H1 (cell line): ENCODE measurements at places on chromosomes 1 and 21. TPM values are rescaled to one million over a fixed set of nuclear protein-coding genes. Genes with fewer than 3 reads are reported as not detected.

Gene MLLT11
- 18.1 and 19.2 TPM in 2 replicates for total RNA-seq

Gene ATP6V1G3
- total RNA-seq: not detected in 2 replicates

Gene AMY2A
- total RNA-seq: not detected in 2 replicates

Gene TXLNA
- 45.4 and 46.9 TPM in 2 replicates for total RNA-seq

Gene C4BPB
- total RNA-seq: not detected in 2 replicates

Gene SYDE2
- total RNA-seq: 12.7 and 14.6 TPM in 2 replicates

Gene ASCL5
- 0.41 and 0.44 TPM in 2 replicates for total RNA-seq

Gene DMBX1
- 0.30 TPM in 1 of 2 replicates, not detected in the other for total RNA-seq

Gene PDC
- not detected in 2 replicates for total RNA-seq

Gene MARK1
- total RNA-seq: 20.5 and 21.2 TPM in 2 replicates

Gene OR2M2
- total RNA-seq: not detected in 2 replicates

Gene FOXD3
- 33.7 and 35.8 TPM in 2 replicates for total RNA-seq

DNA sequence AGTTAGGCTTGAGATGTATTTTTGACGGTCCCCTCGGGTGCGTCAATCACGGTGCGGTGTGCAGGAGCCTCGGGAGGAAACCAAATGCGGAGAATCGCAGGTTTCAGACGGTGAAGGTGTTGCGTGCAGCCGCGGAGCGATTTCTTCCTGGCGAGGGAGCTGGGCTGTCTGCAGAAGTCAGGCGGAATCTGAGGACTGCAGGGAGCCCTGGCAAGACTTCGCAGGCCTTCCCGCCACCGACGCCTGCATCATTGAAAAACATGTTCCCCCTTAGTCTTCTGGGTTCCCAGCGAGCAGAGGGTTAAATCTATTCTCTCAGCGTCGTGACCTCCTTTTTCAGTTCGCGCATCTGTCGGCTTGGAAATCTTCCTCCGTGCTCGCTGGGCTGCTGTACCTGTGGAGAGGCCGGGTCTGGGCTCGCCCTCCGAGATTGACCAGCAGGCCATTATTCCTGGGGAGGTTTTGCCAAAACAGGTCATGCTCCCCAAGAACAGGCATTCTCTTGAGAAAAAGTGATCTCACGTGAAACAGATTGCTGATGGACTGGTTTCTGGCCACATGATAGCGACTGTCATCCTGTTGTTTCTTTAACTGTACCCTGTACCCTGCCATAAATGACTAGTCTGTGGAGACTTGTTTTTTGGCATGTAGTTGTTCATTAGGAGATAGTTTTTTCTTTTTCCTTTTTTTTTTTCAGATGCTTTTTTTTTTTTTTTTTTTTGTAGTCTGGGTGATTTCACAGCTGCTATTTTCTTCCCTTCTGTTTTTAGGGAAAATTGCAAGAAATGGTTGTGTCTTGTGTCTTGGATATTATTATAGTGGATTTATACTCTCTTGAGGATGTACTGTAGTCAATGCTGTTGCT lies 894 bp downstream of the EPB41 start:
- no peak for DNase-seq

DNA sequence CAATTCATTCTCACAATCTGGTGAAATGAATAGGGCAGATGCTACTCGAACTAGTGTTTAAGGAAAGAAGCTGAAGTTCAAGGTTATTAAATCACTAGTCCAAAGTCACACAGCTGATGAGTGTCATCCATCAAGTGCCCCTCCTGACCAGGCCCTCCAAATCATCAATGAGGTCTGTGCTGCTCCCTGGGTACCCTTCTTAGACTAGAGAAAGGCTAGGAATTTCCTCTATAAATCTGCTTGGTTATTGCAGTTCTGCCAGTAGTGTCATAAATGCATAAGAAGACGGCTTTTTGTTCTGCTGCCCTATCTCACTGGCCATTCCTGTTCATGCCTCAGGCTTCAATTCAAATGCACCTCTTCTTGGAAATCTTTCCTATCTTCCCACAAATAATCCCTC lies 5.5 kb upstream of the KRTAP21-1 start:
- no peak for DNase-seq

GRCh38 chr1:245874942-245875580 lies 632.0 kb downstream of the SMYD3 start:
- DNase-seq: no peak

DNA sequence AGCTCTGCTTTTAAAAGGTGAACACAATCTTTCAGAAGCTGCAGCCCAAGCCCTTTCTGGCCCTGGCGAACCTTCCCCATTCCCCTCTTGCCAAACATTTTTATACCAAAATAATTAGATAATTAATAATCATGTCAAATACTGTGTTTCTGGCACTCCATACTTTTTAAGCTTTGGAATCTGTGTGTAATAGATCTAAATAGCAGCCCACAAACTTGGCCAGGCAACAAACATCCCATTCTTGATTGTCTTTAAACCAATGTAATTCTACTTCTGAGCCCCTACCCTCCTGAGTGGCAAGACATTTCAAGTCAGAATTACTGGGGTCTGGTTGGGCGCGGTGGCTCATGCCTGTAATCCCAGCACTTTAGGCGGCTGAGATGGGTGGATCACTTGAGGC lies 137.7 kb downstream of the NAV1 start:
- no peak for DNase-seq

DNA sequence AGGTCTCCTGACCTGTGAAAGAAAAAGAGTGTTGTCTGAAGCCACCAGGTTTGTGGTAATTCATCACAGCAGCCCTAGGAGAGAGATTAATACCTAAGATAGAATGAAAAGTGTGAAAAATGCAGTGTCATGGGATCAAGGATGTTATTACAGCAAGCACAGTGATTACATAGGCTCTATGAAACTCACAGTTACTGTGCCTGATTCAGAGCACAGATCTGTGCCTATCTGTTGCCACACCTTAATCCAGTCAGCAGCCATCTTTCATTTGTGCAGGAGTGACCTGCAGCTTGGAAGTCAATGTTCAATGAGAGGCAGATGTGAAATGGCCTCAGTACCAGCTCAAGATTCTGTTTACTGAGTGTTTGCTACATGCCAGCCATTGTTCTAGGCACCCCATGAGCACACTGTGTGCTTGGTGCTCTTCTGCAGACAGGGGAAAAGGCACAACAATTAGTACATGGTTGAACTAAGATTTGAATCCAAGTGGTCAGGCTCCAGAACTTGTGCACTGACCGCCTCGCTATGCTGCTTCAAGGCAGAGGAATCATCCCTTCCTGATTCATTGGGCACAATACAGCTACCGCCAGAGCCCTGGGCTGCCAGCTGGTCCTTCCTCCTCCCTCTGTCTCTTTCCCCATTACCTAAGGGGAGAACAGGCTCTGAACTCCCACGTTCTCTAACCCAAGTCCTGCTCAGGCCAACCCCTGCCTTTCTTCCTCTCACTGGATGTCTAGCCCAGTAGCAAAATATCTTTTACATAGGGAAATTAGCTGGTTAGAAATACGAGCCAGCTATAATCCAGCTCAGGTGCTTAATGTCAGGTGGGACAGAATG lies 56.3 kb upstream of the NEK2 start:
- DNase-seq: no peak

- no peak for DNase-seq
Measured at GRCh38 chr1:156726549-156727226, 1.6 kb upstream of the METTL25B start.

GRCh38 chr1:110060034-110060661 lies 10.3 kb downstream of the ALX3 start:
- DNase-seq: peak; percentile 94

DNA sequence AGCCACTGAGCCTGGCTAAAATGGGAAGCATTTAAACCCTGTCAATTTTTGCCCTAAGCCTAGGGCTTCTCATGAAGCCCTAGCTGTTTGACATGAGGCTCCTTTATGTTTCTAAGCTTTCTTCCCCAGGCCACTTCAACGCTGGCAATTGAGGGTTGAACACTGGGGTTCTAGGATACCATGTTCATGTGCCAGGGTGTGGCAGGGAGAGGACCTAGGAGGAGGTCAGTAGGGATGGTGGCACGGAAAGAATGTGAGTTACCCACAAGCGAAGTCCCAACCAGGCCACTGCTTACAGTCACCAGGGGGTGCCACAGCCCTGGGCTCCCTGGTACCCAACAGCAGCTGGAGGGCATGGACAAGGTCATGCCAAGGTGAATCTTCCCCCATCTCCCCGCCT lies 90.8 kb upstream of the AJAP1 start:
- no peak for DNase-seq

GRCh38 chr21:38525454-38525853 lies 27.2 kb upstream of the ERG start:
- no peak for DNase-seq

DNA sequence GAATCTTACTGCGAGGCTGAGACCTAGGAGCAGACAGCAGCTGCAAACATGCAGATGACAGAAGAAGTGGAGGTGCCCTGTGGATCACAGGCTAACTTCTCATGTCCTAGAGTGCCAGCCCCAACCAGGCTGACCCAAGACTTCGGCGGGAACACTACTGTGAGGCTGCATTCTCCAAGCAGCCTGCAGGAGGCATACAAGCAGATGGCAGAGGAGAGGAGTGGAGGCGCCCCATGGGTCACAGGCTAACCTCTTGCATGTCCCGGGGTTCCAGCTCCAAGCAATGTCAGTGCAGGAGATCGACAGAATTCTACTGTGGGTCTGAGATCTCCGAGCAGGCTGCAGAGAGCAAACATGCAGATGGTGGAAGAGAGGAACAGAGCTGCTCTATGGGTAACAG lies 98.1 kb upstream of the ZNF678 start:
- peak; percentile 69 for DNase-seq

DNA sequence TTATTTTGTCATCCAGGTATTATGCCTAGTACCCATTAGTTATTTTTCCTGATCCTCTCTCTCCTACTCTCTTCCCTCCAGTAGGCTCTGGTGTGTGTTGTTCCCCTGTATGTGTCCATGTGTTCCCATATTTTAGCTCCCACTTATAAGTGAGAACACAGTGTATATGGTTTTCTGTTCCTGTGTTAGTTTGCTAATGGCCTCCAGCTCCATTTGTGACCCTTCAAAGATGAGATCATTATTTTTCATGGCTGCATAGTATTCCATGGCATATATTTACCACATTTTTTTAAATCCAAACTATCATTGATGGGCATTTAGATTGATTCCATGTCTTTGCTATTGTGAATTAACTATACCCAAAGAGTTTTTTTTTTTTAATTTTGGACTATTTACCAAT lies 1675.7 kb upstream of the B3GALT2 start:
- no peak for DNase-seq

DNA sequence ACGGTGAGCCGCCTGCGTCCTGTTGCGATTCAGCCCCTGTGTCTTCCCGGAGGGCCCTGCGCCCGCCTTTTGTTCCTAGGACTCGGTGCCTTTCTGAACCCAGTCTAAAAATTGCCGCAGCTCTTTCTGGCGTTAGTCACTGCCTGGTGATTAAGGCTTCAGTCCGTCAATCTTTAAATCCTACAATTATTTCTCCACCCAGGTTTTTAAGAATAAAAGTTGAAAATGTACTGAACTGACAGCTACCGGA lies 16.2 kb upstream of the PDXK start:
- no peak for DNase-seq

DNA sequence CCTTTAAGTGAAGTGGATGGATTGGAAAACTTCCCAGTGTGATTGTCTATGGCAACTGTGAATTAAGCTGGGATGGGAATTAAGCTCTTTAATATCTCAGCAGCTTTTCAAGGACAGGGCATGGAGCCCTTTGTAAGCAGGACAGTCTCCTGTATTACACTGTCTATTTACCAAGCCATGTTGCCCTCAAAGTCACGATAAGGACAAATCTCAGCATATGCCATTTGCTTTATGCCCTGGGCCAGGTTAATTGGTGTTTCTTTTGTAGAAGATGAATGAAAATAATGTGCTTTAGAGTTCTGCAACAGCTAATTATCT lies 17.6 kb downstream of the UTP25 start:
- DNase-seq: no peak

GRCh38 chr1:67264899-67265298 lies 42.8 kb upstream of the IL12RB2 start:
- DNase-seq: no peak

- DNase-seq: no peak
Measured at GRCh38 chr1:190205713-190206112, 272.0 kb downstream of the BRINP3 start.

- no peak for DNase-seq
Measured at GRCh38 chr1:178926046-178926445, 55.2 kb upstream of the ANGPTL1 start.

GRCh38 chr1:1162597-1163537 lies 10.8 kb upstream of the TTLL10 start:
- no peak for DNase-seq

DNA sequence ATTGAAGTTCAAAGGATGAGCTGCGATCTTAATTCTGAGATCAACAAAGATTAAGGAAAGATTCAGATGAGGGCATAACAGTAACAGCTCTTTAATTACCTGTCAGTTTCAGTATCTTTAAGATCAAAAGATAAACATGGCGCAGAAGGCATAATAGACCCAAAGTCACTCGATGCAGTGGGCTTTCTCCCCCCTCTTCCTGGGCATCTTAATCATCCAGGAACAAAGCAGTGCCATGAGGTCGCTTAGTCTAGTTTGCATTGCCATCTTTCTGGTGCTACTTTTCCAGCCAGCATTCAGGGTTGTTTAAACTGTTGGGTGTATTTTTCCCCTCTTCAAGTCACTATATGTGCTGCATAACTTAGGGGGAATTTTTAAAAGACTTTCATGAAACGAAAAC lies 72.3 kb downstream of the HUNK start:
- no peak for DNase-seq

DNA sequence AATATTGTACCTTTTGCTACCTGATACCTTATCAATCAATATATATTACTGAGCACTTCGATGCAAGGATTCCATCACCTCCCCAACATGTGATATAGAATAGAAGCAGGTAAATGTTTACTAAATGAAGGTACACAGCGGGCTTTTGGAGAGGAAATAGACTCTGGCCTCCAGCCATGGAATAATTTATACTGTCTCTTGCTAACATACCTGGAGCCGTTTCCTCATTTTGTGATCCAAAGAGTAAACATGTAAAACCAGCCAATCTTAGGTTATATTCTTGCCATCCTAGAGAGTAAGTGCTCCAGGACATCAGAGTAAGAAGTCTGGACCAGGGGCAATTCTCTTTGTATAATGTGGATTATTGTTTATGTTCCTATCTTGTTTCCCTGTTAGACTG lies 39.4 kb downstream of the NDUFS5 start:
- DNase-seq: no peak

GRCh38 chr1:41312991-41313645 lies 48.1 kb upstream of the FOXO6 start:
- no peak for DNase-seq

DNA sequence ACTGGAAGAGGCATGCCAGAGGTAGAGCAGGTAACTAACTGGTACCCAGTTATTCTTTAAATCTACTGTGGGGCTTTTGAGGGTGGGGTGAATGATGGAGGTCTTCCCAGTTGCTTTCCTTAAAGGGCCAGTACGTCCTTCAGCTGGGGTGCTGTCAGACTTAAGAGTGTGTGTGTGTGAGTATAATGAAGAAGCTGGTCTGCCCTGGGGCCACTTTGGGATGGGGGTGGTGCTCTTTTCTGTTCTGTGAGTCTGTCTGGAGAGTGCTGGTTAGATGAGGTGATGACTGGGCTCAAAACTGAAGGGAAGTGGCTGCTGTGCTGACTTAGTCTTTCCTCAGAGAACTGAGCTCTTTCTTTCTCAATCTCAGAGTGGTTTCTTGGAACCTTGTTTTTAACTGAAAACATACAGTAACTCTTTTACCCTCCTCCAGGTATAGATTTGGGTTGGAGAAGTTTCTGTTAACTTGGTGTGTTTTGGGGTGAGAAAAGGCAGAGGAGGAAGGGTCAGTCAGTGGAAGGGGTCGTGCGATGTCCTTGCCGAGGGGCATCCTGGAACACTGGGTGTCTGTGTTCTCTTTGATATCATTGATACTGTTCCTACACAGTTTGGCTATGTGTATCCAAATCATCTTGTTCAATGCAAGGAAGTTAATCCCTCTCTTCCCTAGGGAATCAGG lies 746 bp downstream of the MACF1 start:
- DNase-seq: no peak

GRCh38 chr1:219461981-219462400 lies 150.9 kb downstream of the ZC3H11B start:
- no peak for DNase-seq
